ENCODE measurements at places on chromosomes 2 and 18.

GRCh38 chr2:223494942-223495341, 107.2 kb downstream of the SCG2 start:
- DNase-seq, result peak; percentile 62

DNA sequence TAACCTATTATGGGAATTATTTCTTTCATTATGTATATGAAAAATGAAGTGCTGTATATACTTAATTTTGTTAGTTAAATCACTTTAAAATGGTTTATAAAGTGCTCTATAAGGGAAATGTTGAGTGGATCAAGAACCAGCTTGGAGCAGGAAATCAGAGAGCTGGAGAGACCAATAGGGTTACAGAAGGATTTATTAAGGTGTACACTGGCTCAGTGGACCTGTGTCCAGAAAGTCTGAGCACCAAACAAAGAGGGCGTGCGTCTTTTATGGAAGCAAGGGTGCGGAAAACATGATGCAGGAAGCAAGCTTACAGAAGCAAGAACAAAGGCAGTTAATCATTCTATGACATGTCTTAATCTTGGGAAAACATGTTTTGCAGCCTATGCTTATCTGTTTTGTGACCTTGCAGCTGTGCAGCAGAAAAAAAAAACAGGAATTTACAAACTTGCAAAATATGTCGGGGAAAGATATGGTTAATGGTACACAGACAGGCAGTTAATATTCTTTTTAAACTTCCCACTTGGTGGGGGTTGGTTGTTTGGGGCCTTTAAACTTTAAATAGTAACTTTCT, 65.2 kb upstream of the SLC35G4 start:
- peak; percentile 2 for DNase-seq

GRCh38 chr2:28343184-28343942, 49.3 kb upstream of the FOSL2 start:
- DNase-seq, result no peak

- DNase-seq, result no peak
These were observed 5.5 kb upstream of the ITSN2 start for GRCh38 chr2:24365826-24366225.

GRCh38 chr2:181395851-181396250, 61.3 kb upstream of the ITGA4 start:
- DNase-seq, result no peak

GRCh38 chr2:45813003-45813941, 161.8 kb downstream of the PRKCE start:
- DNase-seq, result peak; percentile 41

- DNase-seq, result no peak
These were observed 37.5 kb upstream of the SEMA4C start for GRCh38 chr2:96907115-96908041.

GRCh38 chr2:24360963-24361330, 611 bp upstream of the ITSN2 start:
- DNase-seq, result no peak

DNA sequence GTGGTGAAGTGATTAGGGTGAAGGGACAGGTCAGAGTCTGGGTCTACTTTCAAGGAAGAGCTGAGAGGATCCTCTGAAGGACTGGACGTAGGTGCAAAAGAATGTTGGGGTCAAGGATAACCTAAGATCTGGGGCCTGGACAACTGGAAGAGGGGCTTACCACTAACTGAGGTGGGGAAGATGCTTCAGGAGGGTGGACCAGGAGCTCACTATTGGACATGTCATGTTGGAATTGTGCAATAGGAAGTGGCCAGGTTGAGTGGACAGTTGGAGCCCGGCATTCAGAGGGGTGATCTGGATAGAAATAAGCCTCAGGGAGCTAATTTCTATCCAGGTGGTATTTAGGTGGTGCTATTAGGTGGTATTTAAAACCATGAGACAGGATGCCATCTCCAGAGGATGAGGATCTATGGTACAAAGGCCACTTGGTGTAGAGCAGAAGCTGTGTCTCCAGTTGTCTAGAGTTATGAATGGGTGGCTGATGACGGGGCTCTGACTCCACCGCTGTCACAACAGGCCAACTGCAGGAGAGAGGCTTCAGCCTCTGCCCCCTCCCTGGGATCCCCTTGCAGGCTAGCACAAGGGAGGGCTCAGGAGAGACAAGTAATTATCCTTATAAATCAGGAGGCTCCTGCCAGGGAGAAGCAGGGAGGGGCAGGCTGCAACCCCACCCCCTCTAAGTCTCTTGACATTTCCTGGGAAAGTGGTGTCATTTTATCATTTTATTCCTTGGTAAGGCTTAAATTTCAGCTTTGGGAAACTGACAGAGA, 158.0 kb downstream of the SMAD7 start:
- DNase-seq, result no peak

DNA sequence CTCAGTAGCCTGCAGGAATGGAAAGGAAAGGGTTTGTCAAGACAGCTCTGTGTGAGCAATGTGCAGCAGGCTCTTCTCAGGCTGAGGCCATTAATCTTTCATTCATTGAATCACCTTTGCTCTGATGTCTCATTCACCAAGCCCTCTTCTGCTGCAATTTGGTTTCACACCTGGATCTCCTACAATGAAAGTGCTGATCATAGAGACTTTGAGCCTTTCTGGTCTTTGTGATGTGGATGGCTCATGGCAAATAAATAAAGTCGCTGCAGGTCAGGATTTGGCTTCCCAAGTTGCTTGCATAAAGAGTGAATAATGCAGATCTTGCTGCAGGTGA, 95.8 kb upstream of the SPRED2 start:
- no peak for DNase-seq

DNA sequence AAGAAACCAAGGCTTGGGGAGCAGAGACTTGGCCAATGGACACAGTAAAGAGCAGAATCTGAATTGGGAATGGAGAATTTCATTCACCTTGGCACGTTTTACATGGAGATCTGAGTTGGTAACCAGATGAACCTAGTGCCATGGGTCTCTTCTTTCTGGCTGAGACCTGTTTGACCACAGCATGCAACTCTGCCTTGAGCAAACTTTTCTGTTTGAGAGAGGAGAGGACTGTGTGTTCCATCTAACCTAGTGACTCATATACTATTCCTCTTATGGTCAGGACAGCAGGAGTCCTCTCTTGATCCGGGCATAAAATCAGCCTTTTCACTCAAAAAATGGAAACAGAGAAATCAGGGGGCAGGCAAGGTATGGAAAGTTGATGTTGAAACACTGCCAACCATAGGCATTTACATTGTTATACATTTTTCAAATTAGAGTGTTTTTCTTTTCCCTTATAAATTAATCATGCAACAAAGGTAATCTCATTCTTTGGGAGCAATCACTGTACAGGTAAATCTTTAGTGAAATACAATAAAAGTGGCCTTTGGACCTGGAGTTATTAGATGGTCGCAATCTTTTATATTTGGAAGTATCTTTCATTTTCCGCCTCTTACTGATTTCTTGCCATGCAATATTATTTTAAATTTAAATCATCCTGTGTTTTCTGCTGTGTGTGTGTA, 86.7 kb downstream of the NRP2 start:
- peak; percentile 79 for DNase-seq

DNA sequence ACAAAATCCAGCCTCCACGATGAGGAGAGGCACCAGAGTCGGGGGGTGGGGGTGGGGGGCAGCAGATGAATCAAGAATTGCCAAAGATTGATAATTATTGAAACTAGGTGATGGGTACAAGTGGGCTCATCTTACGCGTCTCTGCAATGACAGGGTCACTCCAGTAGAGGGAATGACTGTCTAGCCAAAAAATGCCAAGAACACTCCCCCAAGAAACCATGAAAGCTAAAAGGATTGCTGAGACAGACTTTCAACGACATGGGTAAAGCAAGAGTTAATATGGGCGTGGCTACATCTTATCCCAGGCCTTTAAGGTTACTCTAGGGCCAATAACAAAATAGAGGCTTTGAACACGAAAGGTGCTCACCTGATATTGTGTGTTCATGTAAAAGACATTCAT, 86.5 kb downstream of the STK39 start:
- DNase-seq, result no peak

DNA sequence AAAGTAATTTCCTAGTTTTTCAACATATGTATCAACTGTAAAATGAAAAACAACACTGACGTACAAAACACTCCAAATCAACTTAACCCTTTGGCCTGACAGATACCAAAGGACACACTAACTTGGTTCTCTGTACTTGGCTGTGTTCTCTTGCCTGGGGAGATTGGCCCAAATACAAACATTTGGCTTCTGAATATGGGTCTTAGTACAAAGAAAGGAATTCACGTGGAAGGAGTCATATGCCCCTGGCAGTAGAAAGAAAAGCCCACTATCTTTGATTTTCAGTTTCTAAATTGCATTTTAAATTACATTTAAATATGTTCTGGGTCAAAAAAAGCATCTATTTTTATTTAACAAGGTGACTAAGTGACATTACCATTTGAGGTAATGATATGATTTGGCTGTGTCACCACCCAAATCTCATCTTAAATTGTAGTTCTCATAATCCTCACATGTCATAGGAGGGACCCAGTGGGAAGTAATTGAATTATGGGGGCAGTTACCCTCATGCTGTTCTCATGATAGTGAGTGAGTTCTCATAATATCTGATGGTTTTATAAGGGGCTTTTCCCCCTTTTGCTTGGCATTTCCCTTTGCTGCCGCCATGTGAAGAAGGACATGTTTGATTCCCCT, 153.6 kb upstream of the CCDC195 start:
- DNase-seq, result peak; percentile 44

GRCh38 chr2:113876503-113877387, 13.1 kb upstream of the ACTR3 start:
- DNase-seq, result no peak

DNA sequence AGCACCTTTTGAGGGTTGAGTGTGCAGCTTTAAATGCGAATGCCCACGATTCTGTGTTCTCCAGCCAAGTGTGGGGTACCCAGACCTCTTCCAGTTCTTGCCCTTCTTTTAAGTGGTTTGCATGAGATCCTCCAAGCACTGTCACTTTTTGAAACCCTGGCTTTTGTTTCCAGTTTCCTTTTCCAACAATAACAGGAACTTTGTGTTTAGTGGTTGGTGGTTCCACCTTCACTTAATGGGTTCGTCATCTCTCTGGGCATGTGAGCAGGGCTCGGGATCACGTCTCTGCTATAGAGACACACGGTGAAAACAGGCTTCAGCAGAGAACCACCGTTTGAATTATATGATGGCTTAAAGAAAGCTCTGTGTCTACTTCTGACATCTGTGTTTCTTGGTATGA, 197.6 kb downstream of the LDLRAD4 start:
- DNase-seq, result no peak

GRCh38 chr2:228876276-228876675, 394.8 kb downstream of the PID1 start:
- DNase-seq, result peak; percentile 88

DNA sequence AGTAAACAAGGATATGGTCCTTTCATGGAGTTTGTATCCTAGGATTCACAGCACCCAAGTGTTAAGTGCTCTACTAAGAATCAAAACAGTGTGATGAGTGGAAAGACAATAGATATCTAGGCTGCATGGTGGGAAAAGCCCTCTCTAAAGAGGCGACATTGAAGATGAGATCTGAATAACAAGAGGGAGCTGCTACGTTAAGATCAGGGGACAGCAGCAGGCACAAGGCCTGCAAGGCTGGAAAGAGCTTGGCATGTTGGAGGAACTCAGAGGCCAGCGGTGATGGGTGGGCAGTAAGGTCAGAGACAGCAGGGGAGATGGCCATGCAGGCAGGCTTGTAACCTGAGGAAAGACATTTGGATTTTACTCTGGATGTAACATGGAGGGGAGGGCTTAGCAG, 177.5 kb downstream of the GFPT1 start:
- DNase-seq, result no peak

DNA sequence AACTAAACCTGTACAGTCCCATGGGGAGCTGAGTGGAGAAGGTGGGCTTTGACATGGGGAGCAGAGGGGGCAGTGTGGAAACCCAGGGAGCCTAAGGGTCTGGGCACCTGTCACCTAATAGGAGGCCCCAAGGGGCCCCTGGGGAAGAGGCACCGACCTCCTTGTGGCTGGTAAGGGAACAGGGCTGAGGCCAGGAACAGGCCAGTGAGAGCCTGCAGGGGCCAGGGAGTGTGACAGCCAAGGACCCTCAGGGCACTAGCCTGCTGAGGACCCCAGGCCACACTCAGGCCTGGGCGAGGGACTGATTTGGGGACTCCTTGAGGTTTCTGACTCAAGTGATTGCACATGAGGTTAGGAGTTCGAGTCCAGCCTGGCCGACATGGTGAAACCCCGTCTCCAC, 24.5 kb upstream of the ALPP start:
- DNase-seq, result no peak

GRCh38 chr2:122009561-122009960, 254.1 kb downstream of the TSN start:
- no peak for DNase-seq

DNA sequence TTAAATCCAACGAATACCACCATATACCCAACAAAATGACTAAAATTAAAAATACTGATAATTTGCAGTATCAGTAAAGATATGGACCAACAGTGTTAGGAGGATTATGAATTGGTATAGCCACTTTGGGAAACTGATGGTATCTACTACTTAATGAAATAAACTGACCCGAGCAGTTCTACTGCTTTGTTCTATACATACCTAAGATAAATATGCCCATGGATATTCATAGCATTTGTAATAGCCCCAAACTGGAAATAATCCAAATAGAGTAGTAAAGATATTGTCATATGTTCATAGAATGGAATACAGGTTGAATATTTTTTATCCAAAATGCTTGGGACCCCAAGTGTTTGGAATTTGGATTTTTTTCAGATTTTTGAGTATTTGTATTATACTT, 20.7 kb downstream of the PPP1CB start:
- DNase-seq, result no peak

DNA sequence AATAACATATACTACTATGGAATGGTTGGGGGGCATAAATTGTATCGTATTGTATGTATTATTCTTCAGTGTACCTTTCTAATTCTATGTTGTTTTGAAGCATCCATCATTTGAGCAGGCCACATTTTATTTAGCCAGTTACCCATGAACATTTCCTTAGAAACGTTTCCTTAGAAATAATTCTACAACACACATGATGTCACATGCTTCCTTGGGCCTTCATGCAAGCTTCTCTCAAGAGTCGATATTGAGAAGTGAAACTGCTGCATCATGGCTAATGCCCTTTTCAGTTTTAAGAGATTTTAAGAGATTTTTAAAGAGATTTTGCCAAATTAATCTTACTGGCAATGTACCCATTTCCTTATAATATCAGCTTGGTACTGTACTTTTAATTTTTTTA, 63.9 kb downstream of the ALPK2 start:
- no peak for DNase-seq

DNA sequence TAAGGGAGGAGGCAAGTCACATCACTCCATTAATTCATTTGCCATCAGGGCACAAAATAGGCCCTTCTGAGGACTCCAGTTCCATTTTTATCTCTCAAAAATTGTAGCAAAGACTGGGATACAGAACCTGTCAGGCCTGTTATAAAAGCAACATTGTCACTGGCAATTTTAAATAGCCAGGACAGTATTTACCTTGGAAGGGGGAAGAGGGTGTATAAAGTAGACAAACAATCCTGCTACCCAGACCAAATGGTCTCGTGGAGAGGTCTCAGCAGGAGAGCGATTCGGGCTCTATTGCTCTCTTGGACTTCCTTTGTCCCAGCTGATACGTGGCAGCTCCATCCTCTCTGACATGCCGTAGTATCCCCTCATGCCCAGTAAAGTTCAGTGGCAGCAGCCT, 740.3 kb upstream of the HS6ST1 start:
- no peak for DNase-seq

GRCh38 chr2:12556762-12557161, 160.0 kb upstream of the TRIB2 start:
- peak; percentile 65 for DNase-seq

- no peak for DNase-seq
These were observed 40.6 kb downstream of the NAPG start for GRCh38 chr18:10566390-10566789.

All from amniotic epithelial cell (primary cell).